ENCODE measurements at places on chromosomes 11 and 22. TPM values are rescaled to one million over a fixed set of nuclear protein-coding genes. Genes with fewer than 3 reads are reported as not detected.

The CCDC73 gene
- polyA plus RNA-seq = not detected

DNA sequence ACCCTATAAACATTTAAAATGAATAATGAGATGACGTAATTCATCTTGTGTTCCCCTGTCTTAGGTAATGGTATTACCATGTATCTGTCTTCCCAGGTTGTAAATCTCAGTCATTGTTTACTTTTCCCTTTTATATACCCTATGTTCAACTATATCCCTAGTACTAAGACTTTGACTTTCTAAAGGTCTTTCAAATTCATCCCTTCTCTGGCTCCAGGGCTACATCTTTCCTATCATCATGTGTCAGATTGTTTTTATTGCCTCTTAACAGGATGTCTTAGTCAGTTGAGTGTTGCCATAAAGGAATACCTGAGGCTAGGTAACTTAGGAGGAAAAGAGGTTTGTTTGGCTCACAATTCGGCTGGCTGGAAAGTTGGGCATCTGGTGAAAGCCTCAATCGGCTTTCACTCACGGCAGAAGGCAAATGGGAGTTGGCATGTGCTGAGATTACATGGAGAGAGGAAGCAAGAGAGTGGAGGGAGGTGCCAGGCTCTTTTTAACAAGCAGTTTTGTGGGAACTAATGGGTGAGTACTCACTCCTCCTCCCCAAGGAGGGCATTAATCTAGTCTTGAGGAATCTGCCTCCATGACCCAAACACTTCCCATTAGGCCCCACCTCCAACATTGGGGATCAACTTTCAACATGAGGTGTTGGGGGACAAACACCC, 11.6 kb upstream of the DLAT start:
- H3K4me1 ChIP-seq = no peaks in the 10 kb centered on the region
- peaks cover 5% of the 10 kb centered on the region for H3K27me3 ChIP-seq
- no peak overlapping the region for H3K4me3 ChIP-seq
- DNase-seq = no peak
- no peaks in the 10 kb centered on the region for H3K36me3 ChIP-seq

The SLC16A8 gene
- polyA plus RNA-seq = 0.42 TPM

GRCh38 chr11:128234143-128234542, 353.2 kb downstream of the ETS1 start:
- peaks cover 4% of the 10 kb centered on the region for H3K27me3 ChIP-seq
- H3K4me1 ChIP-seq = peaks cover 13% of the 10 kb centered on the region
- H3K36me3 ChIP-seq = no peaks in the 10 kb centered on the region
- H3K4me3 ChIP-seq = no peak overlapping the region

- no peak for DNase-seq
- peaks cover 6% of the 10 kb centered on the region for H3K27me3 ChIP-seq
- H3K27ac ChIP-seq = peak overlapping the region; percentile 94
- H3K4me1 ChIP-seq = peaks cover 79% of the 10 kb centered on the region
Observed at GRCh38 chr11:61832754-61833153, 4.7 kb downstream of the FADS2 start.

DNA sequence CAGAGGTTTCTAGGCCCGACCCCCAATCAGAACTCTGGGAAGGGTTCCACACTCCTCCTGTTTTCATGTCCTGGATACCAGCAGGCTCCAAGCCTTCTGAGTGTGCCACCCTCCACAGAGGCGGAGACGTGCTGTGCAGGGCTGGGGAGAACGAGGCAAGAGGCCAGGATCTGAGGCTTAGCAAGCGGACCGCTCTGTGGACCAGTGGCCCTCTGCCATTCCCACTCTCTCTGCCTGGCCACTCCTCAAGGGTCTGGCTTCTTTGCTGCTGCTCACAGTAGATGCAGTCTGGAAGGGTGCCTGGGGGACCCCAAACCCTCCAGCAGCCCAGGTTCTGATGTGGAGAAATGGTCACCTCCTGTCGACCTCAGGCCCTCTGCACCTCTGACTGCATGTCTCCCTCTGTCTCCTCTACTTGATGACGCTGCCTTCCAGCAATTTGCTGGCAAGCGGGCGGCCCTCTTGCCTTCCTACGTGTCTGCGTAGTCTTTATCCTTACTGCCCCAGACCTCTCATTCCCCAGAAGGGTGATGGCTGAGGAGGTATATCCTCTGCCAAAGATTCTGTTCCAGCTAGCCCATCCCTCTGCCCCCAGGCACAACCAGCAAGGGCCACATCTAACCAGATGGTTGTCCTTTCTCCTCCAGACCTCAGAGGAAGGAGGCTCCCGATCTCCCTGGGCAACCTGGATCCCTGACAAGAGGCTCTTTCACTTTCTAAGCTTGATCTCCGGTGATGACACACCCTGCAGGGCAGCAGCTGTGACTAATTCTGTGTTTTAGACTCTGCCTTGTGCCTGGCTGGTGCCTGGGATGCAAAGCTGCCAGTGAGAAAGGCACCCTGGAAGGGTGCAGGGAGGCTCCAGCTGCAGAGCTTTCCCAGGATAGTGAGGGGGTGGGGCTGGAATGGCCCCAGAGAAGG, 87.3 kb downstream of the NAT10 start:
- peaks cover 9% of the 10 kb centered on the region for H3K4me1 ChIP-seq
- no peak for DNase-seq
- H3K4me3 ChIP-seq = no peak overlapping the region

- no peaks in the 10 kb centered on the region for H3K27me3 ChIP-seq
- no peaks in the 10 kb centered on the region for H3K36me3 ChIP-seq
- no peaks in the 10 kb centered on the region for H3K4me1 ChIP-seq
- no peak for DNase-seq
- no peak overlapping the region for H3K4me3 ChIP-seq
Observed at GRCh38 chr11:14041040-14041439, 78.5 kb downstream of the SPON1 start.

DNA sequence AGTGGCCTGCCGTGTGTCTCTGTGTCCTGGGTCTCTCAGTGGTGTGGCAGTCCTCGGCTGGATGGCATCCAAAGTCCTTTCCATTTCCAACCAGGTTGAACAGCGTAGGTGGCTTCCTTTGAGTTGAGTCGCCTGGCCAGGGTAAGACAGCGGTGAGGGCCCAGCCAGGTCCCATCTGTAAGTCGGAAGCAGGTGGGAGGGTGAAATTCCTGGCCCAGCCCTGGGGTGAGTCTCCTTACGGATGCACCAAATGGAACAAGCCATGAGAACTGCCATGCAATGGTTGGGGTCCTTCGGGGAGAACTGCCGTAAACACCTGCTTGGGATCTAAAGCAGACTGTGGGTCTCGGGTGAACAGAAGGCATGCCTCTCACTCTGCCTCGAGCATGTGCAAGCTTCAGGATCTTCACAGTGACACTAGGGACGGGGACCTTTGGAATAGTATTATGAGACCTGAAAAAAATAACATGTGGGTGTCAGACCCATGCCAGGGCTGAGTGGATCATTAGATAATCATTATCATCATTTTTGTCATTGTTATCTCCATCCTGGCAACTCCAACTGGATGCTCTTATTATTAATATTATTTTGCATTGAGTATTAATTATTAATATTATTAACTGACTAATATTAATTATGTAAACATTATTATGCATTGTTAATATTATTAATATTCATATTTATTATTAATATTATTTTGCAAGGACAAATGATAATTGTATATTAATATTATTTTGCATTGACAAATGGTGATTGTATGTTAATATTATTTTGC, 57.7 kb upstream of the LINC01488 start:
- DNase-seq = no peak
- H3K36me3 ChIP-seq = no peaks in the 10 kb centered on the region
- H3K27me3 ChIP-seq = peaks cover 11% of the 10 kb centered on the region
- peaks cover 17% of the 10 kb centered on the region for H3K4me1 ChIP-seq
- H3K4me3 ChIP-seq = no peak overlapping the region
- no peak overlapping the region for H3K27ac ChIP-seq

The ACTN3 gene
- polyA plus RNA-seq = not detected

The PHOX2A gene
- polyA plus RNA-seq = not detected

The SEPTIN5 gene
- polyA plus RNA-seq = 0.36 TPM

The TMEM123 gene
- polyA plus RNA-seq = 289 TPM

GRCh38 chr11:117835576-117835975, 11.0 kb upstream of the FXYD2 start:
- H3K4me3 ChIP-seq = no peak overlapping the region
- H3K4me1 ChIP-seq = peaks cover 20% of the 10 kb centered on the region
- no peak overlapping the region for H3K27ac ChIP-seq
- DNase-seq = no peak
- no peaks in the 10 kb centered on the region for H3K36me3 ChIP-seq
- H3K27me3 ChIP-seq = peaks cover 6% of the 10 kb centered on the region

- no peak for DNase-seq
- peaks cover 11% of the 10 kb centered on the region for H3K27me3 ChIP-seq
- H3K4me1 ChIP-seq = no peaks in the 10 kb centered on the region
- no peak overlapping the region for H3K4me3 ChIP-seq
- H3K27ac ChIP-seq = no peak overlapping the region
Observed at GRCh38 chr22:35126993-35127392, 61.0 kb downstream of the ISX start.

DNA sequence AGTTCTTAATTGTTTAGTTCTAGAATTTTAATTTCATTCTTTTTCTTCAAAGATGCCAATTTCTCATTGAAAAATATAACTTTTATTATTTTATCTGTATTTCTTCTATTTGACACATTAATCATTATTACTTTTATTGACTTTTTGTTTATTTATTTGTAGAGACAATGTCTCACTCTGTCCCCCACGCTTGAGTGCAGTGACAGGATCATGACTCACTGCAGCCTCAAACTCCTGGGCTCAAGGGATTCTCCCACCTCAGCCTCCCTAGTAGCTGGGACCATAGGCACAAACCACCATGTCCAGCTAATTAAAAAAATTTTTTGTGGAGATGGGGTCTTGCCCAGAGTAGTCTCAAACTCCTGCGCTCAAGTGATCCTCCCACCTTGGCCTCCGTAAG, 30.3 kb upstream of the FBLN1 start:
- H3K4me1 ChIP-seq = no peaks in the 10 kb centered on the region
- no peak overlapping the region for H3K4me3 ChIP-seq
- no peak for DNase-seq
- H3K27me3 ChIP-seq = peaks cover 7% of the 10 kb centered on the region
- H3K27ac ChIP-seq = no peak overlapping the region

The ANO1 gene
- polyA plus RNA-seq = not detected

DNA sequence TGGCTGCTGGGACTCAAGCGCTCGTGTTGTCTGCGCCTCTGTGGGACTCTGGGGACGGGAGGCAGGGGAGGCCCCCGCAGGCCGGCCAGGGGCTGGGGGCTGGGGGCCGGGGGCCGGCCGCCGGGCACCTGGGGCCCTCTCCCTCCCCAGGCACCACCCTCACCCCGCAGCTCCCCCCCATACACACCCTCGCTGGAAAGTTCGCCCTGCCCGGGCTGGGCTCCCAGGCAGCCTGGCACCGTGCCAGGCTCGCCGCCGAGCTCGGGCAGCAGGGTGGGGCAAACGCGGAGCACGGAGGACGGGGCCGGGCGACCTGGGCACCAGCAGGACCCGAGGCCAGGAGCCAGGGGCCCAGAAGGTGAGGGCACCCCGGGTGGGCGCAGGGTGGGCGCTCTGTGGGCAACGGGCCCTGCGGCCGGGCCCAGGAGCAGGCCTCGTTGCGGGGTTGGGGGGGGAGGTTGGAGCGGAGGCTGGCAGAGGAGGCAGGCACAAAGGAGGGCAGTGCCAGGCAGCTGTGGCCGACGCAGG, 76.7 kb upstream of the WNT7B start:
- peak overlapping the region; percentile 96 for H3K27ac ChIP-seq
- H3K27me3 ChIP-seq = peaks cover 7% of the 10 kb centered on the region
- DNase-seq = peak; percentile 63
- no peaks in the 10 kb centered on the region for H3K36me3 ChIP-seq
- H3K4me1 ChIP-seq = peaks cover 88% of the 10 kb centered on the region
- H3K4me3 ChIP-seq = peak overlapping the region; percentile 93

The BARX2 gene
- polyA plus RNA-seq = not detected

The FGF19 gene
- polyA plus RNA-seq = not detected

GRCh38 chr22:46347646-46348045, 12.1 kb downstream of the TRMU start:
- H3K27me3 ChIP-seq = no peaks in the 10 kb centered on the region
- DNase-seq = no peak
- peaks cover 5% of the 10 kb centered on the region for H3K4me1 ChIP-seq
- H3K27ac ChIP-seq = no peak overlapping the region
- H3K36me3 ChIP-seq = peaks cover 28% of the 10 kb centered on the region

- peak overlapping the region; percentile 94 for H3K4me3 ChIP-seq
- no peak for DNase-seq
- H3K27me3 ChIP-seq = peaks cover 26% of the 10 kb centered on the region
Observed at GRCh38 chr11:68211546-68211945, 1.6 kb downstream of the KMT5B start.

The ACR gene
- not detected for polyA plus RNA-seq

DNA sequence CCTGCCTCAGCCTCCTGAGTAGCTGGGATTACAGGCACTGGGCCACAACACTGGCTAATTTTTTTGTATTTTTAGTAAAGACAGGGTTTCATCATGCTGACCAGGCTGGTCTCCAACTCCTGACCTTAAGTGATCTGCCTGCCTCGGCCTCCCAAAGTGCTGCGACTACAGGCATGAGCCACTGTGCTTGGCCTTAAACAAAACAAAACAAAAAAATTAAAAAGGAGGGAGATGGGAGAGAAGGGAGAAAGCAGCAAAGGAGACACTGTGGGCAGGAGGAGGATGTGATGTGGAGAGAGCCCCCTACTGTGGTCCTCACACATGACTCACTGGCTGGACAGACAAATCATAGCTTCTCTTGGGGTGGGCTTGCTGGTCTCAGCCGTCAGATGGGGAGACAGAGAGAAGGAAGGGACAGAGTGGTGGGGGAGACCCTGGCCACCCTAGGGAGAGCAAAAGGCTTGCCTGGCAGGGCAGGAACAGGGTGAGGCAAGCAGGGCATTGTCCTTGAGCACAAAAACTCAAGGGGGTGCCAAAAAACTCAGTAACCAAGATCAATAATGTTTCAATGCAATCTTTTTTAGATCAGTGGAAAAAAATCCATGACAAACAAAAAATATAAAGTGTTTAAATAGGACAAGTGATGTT, 31.6 kb downstream of the TPST2 start:
- peaks cover 11% of the 10 kb centered on the region for H3K36me3 ChIP-seq
- H3K4me1 ChIP-seq = peaks cover 89% of the 10 kb centered on the region
- H3K4me3 ChIP-seq = no peak overlapping the region
- H3K27me3 ChIP-seq = no peaks in the 10 kb centered on the region
- no peak for DNase-seq

- no peaks in the 10 kb centered on the region for H3K27me3 ChIP-seq
- no peak for DNase-seq
- H3K36me3 ChIP-seq = peaks cover 3% of the 10 kb centered on the region
- peaks cover 79% of the 10 kb centered on the region for H3K4me1 ChIP-seq
Observed at GRCh38 chr11:75326439-75326810, 25.0 kb downstream of the ARRB1 start.

- no peaks in the 10 kb centered on the region for H3K4me1 ChIP-seq
- no peak overlapping the region for H3K27ac ChIP-seq
- no peak for DNase-seq
- H3K36me3 ChIP-seq = peaks cover 3% of the 10 kb centered on the region
Observed at GRCh38 chr11:9130297-9130696, 38.9 kb upstream of the SCUBE2 start.

- peak overlapping the region; percentile 85 for H3K27ac ChIP-seq
- no peak overlapping the region for H3K4me3 ChIP-seq
- no peaks in the 10 kb centered on the region for H3K27me3 ChIP-seq
Observed at GRCh38 chr22:37298748-37299495, 16.6 kb downstream of the CYTH4 start.

Measured in immature natural killer cell (primary cell).